D721Med (cell line): ENCODE measurements at places on chromosomes 1 and 21.

GRCh38 chr1:38834221-38834782 is 25.3 kb downstream of the RRAGC start:
- no peak for DNase-seq

DNA sequence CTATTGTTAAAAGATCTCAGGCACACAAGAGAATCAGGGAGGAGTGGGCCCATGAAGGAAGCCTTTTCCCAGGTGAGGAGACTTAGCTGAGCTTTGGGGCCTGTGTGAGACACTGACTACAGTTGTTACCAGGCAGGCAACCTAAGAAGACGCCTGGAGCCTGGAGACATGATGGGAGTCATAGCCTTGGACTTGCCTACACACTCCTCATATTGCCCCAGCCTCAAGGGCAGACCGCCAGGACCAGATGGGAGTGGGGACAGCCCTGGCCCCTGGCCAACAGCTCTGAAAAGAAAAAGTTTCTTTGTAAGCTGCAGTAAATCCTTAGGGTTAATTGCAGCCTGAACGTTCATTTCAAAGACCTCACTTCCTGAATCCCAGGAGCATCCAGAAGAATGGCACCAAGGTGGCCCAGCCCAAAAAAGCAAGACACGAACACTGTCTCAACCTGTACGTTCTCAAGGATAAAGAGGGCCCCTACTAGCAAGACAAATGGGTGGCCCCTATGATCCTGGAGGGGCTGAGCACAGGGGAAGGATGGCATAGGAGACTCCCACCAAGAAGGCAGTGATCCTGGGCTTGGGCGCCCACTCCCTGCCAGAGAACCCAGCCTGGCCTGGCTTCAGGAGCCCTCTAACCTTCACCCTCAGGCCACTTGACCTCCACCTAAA is 33.2 kb upstream of the BTG2 start:
- DNase-seq = no peak

GRCh38 chr1:52662645-52663313 is 29.8 kb downstream of the SHISAL2A start:
- peak; percentile 69 for DNase-seq

DNA sequence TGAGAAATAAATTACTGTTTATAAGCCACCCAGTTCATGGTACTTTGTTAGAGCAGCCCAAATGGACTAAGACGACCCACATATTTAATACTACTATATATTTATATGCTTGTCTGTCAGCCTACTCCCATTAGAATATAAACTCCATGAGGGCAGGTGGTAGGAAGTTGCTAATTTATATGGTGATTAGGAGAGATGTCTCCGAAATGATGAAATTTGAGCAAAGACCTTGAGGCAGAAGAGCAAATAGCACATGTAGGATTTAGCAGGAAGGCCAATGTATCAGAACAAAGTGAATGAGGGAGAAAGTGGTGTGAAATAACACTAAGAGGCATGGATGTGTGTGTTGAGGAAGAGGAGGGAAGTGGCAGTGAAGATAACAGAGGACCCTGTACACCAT is 10.6 kb upstream of the SLFNL1 start:
- no peak for DNase-seq

DNA sequence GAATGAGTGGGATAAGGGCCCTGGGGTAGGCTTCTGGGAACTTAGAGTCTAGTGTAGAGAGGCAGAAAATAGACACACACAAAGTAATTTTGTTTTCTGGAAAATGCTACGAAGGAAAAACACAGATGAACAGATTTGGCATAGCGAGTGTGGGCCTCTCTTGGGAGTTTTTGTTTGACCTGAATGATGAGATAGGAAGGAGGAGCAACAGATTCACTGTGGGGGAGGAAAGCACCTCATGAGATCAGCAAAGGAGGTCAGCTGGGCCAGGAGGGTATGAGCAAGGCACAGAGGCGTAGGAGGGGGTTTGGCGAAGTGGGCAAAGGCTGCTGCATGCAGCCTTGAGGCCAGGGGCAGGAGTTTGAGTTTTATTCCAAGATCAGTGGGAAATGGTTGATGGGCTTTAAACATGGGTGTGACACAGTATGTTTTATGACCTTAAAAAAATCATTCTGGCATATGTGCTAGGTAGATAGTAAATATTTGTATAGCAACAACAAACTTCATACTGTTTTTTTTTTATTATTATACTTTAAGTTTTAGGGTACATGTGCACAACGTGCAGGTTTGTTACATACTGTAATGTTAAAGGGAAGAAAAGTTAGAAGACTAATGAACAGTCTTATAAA is 57.9 kb downstream of the FGGY start:
- no peak for DNase-seq

DNA sequence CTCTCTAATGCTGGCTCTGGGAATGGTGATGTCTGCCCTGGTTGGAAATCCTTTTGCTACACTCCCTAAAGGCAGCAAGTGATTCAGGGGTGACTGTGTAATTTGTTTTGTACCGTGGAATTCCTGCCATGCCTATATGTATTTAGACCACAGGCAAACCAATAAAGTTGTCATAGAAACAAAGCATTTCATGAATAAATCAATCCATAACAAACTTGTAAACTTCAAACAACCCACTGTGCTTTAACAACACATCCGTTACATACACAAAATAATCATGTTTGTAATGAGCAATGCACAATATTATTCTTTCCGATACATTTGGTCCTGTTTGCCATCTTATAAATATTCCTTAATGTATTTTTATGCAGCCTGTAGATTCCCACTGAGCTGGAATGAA is 330.3 kb upstream of the SNX7 start:
- no peak for DNase-seq

DNA sequence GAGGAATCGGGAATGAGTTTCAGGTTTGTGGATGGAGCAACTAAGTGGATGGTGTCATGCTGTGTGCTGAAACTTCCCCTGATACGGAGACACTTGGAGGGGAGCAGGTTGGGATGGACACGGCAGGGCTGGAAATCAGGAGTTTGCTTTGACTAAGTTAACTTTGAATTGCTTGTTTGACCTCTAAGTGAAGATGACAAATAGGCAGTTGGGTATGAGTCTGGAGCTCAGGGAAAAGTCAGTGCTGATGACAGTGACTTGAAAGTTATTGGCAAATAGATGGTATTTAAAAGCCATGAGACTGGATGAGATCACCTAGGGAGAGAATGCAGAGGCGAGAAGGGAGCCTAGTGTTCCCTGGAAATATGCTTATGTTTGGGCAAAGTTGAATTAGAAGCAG is 12.8 kb upstream of the ZSCAN20 start:
- no peak for DNase-seq

DNA sequence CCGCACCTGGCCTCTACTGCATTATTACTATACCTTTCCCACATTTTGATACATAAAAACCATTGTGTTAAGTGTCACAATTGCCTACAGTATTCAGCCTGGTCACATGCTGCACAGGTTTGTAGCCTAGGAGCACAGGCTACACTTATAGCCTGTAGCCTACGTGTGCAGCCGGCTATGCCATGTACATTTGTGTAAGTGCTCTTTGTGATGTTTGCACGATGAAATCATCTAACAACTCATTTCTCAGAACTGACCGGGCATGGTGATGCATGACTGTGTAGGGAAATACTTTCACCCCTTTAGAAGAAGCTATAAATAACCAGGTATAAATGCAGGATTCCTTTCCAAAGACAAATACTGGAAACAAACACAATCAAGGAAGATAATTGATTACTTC is 12.1 kb downstream of the ERG start:
- DNase-seq = no peak

DNA sequence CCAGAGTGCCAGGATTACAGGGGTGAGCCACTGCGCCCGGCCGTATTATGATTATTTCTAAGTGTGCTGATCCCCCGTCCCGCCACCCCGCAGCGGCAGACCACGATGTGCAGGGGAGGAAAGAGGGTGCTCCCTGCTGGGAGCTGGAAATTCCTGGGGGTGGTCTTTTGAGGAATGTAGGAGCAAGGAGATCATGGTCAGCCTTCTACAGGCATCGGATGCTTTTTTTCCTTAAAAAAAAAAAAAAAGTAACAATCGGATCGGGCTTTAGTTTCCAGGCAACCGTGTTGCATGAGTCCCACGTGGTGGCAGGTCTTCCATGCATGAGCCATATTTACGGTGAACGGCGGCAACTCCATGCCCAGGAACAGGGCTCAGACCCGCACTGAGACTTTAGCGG is 74.2 kb upstream of the COX20 start:
- no peak for DNase-seq

- DNase-seq = no peak
Observed at GRCh38 chr1:5402618-5403017, 589.6 kb downstream of the NPHP4 start.

DNA sequence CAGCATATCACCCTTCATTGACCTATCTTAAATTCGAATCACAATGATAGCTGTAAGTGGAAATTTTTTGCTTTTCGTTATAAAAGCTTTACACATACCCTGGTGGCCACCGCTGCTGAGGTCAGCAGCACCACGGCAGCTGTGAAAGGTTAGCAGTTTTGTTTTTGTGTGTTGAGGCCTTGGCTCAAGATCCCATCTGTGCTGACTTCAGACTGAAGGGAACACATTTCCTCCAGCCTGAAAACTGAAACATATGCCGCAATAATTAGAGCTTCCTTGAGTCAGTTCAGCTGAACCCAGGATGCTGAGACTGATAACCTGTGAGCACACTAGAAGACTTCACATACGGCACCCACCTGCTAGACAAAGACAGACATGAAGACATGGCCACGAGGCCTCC is 103.0 kb downstream of the SMYD3 start:
- no peak for DNase-seq

DNA sequence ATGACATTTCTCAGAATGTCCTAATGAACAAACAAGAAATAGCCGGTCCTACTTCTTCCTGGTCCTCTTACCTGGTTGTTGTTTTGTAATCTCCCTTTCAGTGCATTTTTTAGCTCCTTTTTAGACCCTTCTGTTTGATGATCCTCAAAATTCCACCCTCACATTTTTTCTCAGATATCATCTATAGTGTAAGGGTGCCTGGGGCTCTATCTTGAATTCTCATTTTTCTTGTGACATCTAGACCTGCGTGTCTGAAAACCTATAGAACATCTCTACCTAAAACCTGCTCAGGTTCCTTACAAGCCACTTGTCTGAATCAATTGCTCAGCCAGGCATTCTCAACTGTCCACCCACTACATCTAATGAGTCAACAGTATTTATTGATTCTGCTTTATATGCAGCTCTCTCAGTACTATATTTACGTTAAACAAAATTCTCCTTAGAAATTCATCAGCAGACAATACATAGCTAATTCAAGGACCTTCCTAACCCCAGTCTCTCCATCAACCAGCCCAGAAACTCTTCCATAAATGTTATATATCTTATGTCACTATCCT is 36.5 kb upstream of the USH2A start:
- DNase-seq = no peak

- peak; percentile 27 for DNase-seq
Observed at GRCh38 chr1:1832166-1832565, 53.9 kb upstream of the NADK start.
